ENCODE measurements at places on chromosomes 7 and 10.

GRCh38 chr7:31311552-31311951, 29.0 kb downstream of the NEUROD6 start:
- no peak for DNase-seq

GRCh38 chr7:106858618-106859532, 6.2 kb upstream of the PIK3CG start:
- DNase-seq: no peak

DNA sequence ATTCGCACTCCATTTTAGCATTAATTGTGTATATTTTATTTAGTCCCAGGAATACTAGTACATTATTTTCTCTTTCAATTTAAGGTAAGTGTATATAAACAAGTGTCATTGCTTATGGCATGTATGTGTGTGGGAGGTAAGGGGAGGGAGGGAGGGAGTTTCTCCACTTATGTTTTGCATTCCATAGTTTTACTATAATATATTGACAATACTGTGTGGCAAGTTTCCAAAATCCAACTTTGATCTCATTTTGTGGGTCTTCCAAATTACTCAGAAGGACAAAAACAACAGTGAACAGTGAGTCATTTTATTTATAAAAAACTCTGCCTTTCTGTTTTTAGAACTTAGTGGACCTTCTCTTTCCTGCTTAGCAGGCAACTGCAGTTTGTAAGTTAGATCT, 102.3 kb upstream of the SEMA3E start:
- DNase-seq: no peak

DNA sequence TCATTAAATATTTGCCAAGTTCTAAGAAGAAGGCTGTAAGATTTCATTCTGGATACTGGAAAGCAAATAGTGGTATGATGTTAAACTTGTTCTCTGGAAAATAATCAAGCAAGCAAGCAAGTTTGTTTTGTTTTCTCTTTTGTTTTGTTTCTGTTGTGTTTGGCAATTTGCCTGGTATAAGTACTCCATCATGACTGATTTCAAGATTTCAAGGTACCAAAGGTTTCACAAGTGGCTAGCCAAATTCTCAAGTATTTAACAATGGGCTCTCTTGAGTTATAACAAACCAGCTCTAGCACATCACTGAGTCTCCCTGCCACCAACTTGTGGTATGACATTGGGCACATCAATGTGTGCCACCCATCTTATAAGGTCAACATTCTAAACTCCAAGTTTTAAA, 151.7 kb upstream of the IGFBP3 start:
- DNase-seq: no peak

DNA sequence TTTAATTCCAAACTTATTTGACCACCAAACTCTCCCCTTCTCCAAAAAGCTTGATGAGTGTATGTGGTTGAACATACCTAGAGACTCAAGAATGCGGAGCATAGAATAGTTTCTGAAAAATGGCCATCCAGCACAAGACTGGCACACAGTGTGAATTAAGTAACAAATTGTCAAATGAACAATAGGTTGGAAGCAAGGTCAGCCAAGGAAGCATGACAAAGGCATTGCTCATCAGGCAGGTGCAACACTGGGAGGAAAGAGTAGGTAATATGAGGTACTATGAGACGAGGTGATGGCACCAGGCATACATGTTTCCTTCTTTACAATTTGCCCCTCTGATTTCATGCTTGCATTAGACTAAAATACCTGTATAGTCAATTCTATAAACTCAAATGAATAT, 73.7 kb downstream of the DKK1 start:
- no peak for DNase-seq

DNA sequence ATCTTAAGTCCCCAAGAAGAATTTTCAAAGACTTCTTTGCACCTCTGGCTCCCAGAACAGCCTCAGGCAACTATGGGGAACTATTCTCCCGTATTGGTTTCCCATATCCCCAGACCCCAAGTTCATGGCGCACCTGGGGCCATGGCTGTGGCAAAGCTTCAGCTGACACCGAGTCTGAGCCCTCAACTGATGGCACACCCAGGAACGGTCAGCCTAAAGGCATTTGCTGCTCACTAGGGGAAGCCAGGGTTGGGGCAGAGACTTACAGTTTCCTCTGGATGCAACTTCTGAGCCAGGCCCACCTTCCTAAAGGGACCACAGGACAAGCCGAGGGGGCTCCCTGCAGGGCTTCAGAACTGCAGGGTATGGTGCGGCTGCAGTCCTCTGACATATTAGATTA, 13.7 kb upstream of the CPA1 start:
- DNase-seq: no peak

DNA sequence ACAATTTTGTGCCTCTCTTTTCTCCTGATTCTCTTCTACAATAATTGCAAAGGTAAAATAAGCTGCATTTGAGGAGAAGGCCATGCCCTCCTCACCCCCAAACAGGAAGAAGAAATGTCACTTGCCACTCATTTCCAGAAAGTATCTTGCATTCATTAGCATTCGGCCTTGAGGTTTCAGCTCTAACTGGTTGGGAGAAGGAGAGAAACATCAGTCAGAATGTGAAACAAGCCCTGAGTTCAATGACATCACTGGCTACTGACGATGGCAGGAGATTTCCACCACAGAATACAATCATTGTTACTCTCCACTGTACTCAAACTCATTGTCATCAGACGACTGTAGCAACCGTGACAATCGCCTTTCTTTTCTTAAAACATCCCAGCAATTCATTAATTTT, 72.8 kb downstream of the PRKCQ start:
- DNase-seq: no peak

- peak; percentile 66 for DNase-seq
Measured at GRCh38 chr10:7258948-7259523, 151.8 kb downstream of the SFMBT2 start.

GRCh38 chr7:80230327-80230726, 95.7 kb downstream of the GNAI1 start:
- no peak for DNase-seq

DNA sequence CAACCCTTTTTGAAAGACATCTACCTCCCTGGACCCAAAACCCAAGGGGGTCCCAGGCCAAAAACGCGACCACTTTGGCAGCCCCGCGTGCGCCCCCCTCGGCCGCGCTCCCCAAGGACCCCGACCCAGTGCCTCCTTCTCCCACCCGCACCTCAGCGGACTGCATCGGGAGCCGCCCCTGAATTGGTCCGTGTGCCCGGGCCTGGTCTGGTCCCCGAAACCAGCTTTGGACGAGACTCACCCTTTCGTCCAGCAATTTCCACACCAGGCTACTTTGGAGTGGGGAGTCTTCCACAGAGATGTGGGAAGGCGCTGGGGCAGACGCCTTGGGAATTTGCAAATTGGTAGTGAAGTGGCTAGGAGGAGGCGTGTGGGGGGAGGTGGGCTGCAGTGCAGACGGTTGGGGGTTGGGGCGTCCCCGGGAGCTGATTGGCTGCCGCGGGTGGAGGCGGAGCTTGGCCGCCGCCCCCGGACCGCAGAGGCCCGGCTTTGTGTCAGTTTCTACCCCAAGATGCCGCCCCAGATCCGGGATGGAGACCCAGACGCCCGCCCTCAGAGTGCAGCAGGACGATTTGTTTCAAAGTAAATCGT, 16.9 kb downstream of the TCAF1 start:
- no peak for DNase-seq

DNA sequence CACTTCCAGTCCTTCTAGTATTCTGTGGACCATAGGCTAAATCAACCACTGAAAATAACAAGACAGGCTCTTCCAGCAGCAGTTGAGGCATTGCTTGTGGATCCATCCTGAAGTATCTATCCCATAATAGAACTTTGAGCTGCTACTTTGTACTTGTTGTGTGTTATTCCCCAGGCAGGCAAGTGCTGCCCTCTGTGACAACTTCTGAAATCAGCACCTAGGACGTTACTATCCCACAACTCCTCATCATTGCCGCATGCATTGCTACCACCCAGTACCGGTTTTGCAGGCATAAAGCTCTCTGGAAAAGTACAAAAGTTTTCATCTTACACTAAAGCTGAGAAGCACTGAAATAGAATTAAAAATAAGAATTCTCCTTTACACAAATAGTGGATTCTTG, 145.3 kb downstream of the HTR7 start:
- DNase-seq: no peak

- no peak for DNase-seq
Measured at GRCh38 chr10:125030567-125031197, 88.8 kb downstream of the ZRANB1 start.

DNA sequence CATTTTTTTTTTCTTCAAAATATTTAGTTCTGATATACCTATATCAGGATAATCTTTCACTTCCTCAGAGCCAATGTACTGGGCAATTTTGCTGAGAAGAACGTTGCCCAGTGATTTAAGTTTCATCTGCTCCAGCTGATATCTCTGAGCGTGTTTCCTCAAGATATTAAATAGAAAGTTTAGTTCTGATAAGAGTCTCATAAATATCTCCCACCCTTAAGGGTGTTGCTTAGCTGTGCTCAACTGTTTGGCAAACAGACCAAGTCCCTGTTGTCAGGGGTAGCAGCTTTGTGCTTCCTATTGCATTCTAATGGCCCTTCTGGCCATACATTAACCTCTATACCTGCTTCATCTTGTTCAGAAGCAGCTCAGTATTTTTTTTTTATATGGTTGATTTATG, 84.7 kb upstream of the GPR141 start:
- DNase-seq: no peak

DNA sequence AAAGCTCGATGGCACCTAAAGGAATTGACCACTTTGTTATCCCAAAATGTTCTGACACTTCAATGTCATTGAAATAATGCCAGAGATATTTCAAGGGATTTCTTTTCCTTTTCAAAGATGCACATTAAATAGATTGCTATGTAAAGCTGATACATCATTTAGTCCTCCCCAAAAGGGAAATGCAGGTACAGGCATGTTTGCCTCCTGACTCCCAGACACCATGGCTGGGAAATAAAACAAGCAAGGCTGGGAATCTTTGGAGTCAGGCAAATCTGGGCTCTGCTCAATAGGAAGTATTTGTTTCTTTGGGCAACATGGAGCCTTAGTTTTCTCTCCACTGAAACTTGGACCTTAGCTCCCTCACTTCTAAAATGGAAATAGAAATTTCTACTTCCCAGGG, 230.8 kb upstream of the LRRTM3 start:
- DNase-seq: no peak

DNA sequence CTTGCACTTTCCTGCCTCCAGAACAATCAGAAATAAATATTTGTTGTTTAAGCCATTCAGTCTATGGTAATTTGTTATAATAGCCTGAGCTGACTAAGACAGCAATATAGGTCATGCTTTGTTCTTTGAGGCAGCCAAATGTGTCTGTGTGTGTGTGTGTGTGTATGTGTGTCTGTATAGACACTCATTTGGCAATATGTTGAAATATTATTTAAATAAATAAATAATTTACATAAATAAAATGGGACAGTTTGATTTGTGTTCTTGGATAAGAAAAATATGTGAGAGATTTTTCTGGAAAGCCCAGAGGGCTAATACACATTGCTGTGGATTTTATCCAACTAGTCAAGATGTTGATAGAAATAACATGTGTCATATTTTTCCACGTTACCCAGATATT, 140.2 kb downstream of the PTN start:
- no peak for DNase-seq

- DNase-seq: no peak
Measured at GRCh38 chr10:42864575-42864974, 82.0 kb downstream of the BMS1 start.

GRCh38 chr10:76717141-76717540, 920.5 kb downstream of the KCNMA1 start:
- no peak for DNase-seq

DNA sequence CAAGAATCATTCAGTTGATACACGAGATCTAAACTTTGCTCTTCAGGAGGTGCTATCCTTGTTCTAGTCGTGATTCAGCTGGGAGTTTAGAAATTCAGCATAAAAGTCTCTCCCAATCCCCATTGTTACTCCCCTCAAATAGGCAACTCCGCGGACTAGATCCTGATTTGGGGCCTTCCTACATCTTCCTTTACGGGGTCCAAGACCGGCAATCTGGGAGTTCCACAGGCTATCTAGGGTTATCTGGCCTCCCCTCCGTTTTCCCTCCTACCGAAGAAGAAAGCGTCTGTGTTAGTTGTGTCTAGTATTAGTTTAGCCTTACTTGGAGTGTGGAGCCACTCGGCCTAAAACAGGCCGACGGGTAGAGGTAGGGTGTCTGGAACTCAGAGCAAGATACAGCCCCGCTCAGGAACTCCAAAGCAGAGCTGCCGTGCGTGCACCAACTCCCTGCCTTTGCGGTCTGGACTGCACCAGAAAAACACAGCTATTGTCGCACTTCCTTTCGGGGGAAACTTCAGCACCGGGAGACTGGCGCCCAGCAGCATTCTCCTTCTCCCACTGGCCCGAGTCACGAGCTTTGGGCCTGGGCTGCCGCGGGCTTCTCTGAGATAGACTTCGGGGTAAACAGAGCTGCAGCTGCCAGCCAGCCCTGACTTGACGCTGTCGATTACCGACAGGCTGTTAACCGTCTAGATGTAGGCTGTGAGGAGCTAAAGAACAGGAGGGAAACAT, 1.5 kb upstream of the DLX5 start:
- DNase-seq: no peak

DNA sequence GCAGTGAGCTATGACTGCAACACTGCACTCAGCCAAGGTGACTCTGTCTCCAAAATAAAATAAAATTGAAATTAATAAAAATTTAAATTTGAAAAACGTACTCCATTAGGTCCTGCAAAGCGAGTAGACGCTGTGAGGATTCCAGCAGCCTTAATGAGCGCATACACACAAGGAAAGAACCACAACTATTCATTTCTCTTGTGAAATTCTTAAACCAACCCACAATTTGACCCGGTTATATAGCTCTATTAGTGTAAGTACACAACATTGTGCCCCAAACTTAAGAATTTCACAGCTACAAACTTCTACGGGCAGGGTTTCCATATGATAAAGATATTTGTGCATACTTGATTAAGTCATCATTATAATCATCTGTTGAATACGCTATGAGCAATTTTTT, 84.4 kb downstream of the PARD3 start:
- no peak for DNase-seq

- no peak for DNase-seq
Measured at GRCh38 chr7:104973909-104974415, 40.0 kb upstream of the KMT2E start.

GRCh38 chr7:28904578-28905048, 53.5 kb downstream of the TRIL start:
- no peak for DNase-seq
